ENCODE measurements at places on chromosomes 12 and 14.

DNA sequence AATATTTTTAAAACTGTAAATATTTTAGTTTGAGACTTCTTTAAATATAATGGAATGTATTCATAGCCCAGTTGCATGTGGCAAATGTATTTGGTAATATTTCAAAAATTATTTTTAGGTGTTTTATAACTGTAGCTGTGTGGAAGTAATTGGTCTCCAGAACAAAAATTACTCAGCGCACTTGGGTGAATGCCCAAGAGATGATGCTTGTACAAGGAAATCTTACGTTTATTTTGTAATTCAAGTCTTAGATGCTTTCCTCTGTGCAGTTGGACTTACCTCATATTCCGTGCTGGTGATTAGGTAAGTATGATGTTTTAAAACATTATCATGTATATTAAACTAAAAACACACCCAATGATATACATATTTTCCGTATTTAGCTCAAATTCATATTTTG lies 76.7 kb upstream of the SLCO1B1 start:
- no peak for DNase-seq

GRCh38 chr14:54890788-54891187 lies 11.8 kb downstream of the GCH1 start:
- no peak for DNase-seq

GRCh38 chr12:6850796-6851152 lies 312 bp downstream of the CDCA3 start:
- DNase-seq = no peak

- DNase-seq = no peak
Observed at GRCh38 chr12:121288986-121289385, 7.5 kb downstream of the CAMKK2 start.

DNA sequence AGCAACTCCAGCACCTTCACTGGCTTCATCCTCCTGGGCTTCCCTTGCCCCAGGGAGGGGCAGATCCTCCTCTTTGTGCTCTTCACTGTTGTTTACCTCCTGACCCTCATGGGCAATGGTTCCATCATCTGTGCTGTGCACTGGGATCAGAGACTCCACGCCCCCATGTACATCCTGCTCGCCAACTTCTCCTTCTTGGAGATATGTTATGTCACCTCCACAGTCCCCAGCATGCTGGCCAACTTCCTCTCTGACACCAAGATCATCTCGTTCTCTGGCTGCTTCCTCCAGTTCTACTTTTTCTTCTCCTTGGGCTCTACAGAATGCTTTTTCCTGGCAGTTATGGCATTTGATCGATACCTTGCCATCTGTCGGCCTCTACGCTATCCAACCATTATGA lies 6.8 kb downstream of the OR11G2 start:
- DNase-seq = no peak

- DNase-seq = no peak
Observed at GRCh38 chr12:93914281-93914680, 234.1 kb upstream of the PLXNC1 start.

GRCh38 chr12:93275589-93275988 lies 102.1 kb upstream of the NUDT4 start:
- no peak for DNase-seq

DNA sequence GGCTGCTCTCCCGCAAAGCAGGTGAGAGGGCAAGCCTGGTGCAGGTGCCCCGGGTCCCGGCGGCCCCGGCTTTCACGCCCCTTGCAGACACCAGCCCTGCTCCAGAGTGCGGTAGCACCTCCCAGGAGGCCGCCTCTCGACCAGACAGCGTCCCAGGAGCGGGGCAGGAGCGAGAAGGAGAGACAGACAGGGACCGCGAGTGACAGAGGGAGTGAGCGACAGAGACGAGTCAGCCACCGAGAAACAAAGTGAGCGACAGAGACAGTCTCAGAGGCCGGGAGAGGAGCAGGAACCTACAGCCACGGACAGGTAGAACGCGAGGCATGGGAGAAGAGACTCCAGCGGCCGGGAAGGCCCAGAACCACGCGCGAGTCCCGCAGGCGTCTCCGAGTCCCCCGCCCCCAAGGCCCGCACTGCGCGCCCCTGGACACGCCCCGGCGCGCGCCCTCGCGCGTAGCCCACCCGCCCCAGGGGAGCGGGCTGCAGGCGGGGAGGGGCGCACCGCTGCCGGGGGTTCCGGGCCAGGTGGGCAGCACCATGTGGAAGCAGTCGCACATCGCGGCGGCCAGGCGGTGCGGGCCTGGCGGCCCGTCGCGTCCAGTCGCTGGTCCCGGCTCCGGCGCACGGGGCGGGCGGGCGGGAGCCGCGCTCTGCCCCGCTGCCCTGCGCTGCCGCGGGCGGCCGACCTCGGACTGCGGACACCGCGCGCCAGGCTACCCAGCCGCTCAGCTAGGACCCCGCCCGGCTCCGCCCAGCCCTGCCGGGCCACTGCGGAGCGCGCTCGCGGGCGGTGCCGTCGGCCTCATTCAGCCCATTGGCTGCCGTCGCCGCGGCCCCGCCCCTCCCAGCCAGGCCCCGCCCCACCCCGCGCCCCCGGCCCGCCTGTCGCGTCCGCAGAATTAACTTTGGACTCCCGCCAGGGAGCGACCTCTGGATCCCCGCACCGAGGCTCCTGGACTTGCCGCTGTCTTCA lies at the start of gene AHNAK2:
AHNAK2 (minus strand) TSS at position 694 of the 973 bp plus-strand sequence; CDS start at position 557, 137 bp downstream.
- DNase-seq = no peak

GRCh38 chr14:100590726-100591452 lies 3.7 kb upstream of the BEGAIN start:
- DNase-seq = no peak

GRCh38 chr14:100490252-100490651 lies 97.0 kb downstream of the BEGAIN start:
- no peak for DNase-seq

- DNase-seq = no peak
Observed at GRCh38 chr12:132398386-132398991, 69.1 kb upstream of the GALNT9 start.

- no peak for DNase-seq
Observed at GRCh38 chr14:58638231-58639197, 752 bp downstream of the DACT1 start.

DNA sequence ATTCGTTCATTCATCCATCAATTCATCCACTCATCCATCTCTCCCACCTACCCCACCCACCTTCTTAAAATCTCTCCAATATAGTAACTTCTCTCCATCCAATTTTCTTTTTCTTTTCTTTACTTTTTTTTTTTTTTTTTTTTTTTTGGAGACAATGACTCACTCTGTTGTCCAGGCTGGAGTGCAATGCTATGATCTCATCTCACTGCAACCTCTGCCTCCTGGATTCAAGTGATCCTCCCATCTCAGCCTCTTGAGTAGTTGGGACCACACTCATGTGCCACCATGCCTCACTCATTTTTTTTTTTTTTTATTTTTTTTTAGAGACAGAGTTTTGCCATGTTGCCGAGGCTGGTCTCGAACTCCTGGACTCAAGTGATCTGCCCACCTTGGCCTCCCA lies 118.4 kb downstream of the SUDS3 start:
- DNase-seq = no peak

DNA sequence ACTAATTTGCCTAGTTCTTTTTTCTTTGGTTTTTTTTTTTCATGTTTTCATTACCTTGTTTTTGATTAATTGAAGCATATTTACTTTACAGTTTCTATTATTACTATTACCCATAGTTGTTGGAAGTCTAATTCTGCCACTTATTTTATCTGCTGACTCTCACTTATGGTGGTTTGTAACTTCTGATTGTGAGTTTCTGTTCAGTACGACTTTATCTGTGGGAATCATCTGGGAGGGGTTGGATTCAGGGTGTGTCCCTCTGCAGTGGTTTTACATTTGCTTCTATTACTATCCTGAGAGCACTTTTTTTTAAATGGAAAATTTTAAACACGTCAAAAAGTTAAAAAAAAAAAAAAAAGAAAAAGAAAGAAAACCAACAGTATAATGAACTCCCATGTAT lies 26.4 kb upstream of the SOS2 start:
- DNase-seq = no peak

GRCh38 chr14:69059658-69060623 lies 80.8 kb upstream of the ACTN1 start:
- no peak for DNase-seq

DNA sequence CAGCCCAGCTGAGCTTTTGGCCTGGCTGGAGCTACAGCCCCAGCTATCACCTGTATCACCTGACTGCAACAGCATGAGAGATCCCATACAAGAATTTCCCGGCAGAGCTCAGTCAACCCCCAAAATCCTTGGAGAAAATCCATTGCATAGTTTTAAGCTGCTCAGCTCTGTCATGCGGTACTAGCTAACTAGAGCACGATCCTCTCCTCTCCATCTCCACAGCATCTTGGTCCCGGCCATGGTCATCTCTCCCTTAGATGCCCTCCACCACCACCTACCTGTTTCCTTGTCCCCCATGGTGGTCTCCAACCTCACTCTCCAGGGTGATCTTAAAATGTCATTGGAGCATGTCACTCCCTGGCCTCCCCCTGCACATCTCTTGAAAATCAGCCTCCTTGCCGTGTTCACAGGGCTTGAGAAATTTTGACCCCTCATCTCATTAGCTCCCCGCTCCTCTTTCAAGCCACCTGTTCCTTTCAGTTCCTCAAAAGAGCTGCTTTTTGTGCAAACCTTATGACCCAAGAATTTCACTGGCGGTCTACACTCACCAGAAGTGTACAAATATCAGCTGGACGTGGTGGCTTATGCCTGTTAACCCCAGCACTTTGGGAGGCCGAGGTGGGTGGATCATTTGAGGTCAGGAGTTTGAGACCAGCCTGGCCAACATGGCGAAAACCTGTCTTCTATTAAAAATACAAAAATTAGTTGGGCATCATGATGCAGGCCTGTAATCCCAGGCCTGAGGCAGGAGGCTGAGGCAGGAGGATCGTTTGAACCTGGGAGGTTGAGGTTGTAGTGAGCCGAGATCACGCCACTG lies 8.1 kb upstream of the CLMN start:
- DNase-seq = no peak

DNA sequence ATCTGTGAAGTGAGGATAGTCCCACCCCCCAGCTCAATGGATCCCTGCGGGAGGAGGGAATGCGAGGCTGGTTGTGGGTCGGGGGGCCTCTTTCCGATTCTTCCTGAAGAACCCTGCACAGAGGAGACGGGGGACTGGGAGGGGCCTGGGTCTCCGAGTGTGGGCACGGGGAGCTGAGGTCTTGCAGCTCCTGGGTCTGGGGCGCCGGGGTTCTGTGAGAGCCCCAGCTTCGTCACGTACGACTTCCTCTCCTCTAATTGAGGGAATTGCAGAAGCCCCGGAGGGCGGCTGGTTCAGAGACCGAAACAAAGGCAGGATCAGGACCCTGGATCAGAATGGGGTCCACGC lies 66.6 kb downstream of the DIO3 start:
- no peak for DNase-seq

GRCh38 chr12:65407388-65408149 lies 129.1 kb downstream of the MSRB3 start:
- no peak for DNase-seq

GRCh38 chr12:121793440-121793837 lies at the start of gene RHOF:
RHOF (minus strand) TSS chr12:121793688; CDS start chr12:121793633, 55 bp downstream.
- no peak for DNase-seq

- DNase-seq = no peak
Observed at GRCh38 chr14:60064491-60065072, 27.1 kb upstream of the PCNX4 start.

- DNase-seq = no peak
Observed at GRCh38 chr12:2691006-2691344, 103.8 kb upstream of the FKBP4 start.

GRCh38 chr14:28635387-28635786 lies 131.2 kb upstream of the FOXG1 start:
- no peak for DNase-seq

GRCh38 chr12:67690656-67691055 lies 42.1 kb downstream of the DYRK2 start:
- DNase-seq = no peak

GRCh38 chr14:68898248-68899032 lies 80.7 kb downstream of the ACTN1 start:
- no peak for DNase-seq
